Activated CD4-positive, alpha-beta T cell treated with anti-CD3 and anti-CD28 coated beads, Interleukin-2, amount 10 ng/mL, durations not matched to agents 7 days and 5 days (primary cell): ENCODE measurements at places on chromosomes 5 and 9. TPM values are rescaled to one million over a fixed set of nuclear protein-coding genes. Genes with fewer than 3 reads are reported as not detected.
A peak's percentile ranks its signal among the peaks of the same experiment; 100 is the strongest.

- H3K27me3 ChIP-seq: peaks cover 2% of the 10 kb centered on the region
- H3K4me1 ChIP-seq: no peaks in the 10 kb centered on the region
Observed at GRCh38 chr5:67679184-67679841, 482.7 kb upstream of the CD180 start.

DNA sequence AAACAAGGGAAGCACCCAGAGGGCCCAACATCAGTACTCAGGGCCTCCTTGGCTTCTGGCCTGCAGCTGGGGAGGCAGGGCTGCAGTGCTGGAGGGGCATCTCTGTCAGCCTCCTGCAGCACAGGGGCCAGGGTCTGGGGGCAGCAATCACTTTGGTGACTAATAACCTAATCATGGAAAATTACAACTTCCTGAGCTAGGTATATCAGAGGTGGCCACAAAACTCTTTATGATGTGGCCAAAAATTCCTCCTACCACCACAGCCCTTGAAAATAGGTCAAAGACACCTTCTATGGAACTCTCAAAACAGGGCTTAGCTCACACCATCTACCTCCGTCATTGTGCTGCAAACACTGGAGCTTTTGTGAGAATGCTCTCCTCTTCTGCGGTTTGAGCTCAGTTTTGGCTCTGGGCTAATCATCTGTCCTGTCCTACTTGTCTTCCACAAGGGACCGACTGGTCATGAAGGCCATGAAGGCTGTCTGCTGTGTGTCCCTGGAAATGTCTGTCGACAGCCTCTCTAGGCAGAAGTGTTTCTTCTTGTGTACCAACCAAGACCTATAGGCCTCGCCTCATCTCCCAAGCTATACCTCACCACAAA lies 28.6 kb downstream of the CSF2 start:
- H3K4me1 ChIP-seq: peaks cover 78% of the 10 kb centered on the region
- H3K27ac ChIP-seq: peak overlapping the region; percentile 96
- no peak for DNase-seq
- H3K27me3 ChIP-seq: no peaks in the 10 kb centered on the region

DNA sequence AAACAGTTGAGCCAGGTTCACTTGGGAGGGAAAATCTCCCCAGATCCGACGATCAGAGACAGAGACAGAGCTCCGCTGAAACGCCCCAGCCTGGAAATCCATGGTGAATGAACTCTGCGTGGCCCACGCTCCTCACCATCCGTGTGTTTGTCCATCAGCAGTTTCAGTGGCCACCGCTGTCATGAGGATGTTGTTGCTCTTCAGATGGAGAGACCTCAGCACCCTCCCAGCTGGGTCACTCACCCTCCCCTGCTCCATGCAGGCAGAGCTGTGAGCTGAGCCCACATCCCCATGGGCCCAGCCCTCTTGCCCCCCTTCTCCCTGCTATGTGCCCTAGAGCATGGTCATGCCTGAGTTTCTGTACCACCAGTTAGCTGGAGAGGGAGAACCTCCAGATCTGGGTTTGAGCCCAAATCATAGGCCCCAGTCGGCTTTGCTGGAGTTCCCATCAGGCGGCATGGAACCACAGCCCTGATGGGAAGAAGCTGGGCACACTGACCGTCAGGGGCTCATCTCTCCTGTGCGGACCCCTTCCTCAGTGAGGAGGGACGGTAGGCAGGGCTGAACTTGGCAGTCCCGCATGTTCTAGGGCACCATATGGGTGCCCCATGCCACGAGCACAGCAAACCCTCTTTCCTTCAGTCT lies 154.4 kb upstream of the COL5A1 start:
- H3K4me1 ChIP-seq: no peaks in the 10 kb centered on the region
- no peak overlapping the region for H3K27ac ChIP-seq
- H3K27me3 ChIP-seq: no peaks in the 10 kb centered on the region
- H3K4me3 ChIP-seq: no peak overlapping the region

SHOC1 gene
- total RNA-seq: not detected

IFNB1 gene
- total RNA-seq: not detected

MZB1 gene
- 12.7 TPM for total RNA-seq

PCSK1 gene
- not detected for total RNA-seq

- no peak for DNase-seq
- no peaks in the 10 kb centered on the region for H3K27me3 ChIP-seq
- H3K36me3 ChIP-seq: peaks cover 17% of the 10 kb centered on the region
- no peak overlapping the region for H3K27ac ChIP-seq
Observed at GRCh38 chr5:79287907-79288306, 52.0 kb downstream of the JMY start.

FOXD4 gene
- total RNA-seq: 0.71 TPM
